Left renal cortex interstitium (tissue), 4 donors: ENCODE measurements at places on chromosomes 16 and 17.

DNA sequence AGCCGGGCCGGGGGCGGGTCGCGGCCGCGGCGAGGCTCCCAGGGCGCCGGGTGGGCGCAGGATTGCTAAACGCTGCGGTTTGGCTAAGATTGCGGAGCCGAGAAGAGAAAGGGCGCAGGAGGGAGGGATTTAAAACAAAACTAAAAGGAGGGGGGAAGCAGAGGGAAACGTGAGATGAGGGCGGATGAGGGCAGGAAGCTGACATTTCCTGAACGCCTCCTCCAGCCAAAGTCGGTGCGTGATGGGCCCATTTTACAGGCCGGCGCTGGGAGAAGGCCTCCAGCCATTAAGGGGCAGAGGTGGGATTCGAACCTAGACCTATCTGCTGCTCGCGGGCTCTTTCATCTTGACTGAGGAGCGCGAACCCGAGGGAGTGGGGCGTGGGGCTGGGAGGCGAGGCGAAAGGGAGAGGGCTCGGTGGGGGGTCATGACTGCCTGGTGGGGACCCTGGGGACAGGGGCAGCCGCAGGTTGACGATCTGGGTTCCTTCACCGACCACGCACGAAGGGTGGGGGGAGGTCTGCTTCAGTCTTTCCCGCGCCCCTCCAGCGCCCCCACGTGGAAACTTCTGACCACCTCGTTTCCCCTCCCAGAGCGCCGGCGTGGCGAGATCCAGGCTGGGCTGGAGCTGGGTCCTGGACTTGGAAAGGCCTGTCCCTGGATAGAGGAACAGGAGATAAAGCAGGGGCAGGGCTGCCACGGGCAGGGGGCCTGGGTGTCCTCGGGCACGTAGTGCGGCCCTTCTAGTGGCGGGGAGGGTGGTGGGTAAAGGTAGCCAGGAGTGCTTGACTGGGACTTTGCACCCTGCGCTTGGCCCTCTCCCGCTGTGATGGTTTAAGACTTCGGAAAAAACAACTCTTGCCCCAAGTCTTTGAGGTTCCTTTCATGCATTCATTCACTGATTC lies 3.8 kb upstream of the TAC4 start:
- no peak for DNase-seq

DNA sequence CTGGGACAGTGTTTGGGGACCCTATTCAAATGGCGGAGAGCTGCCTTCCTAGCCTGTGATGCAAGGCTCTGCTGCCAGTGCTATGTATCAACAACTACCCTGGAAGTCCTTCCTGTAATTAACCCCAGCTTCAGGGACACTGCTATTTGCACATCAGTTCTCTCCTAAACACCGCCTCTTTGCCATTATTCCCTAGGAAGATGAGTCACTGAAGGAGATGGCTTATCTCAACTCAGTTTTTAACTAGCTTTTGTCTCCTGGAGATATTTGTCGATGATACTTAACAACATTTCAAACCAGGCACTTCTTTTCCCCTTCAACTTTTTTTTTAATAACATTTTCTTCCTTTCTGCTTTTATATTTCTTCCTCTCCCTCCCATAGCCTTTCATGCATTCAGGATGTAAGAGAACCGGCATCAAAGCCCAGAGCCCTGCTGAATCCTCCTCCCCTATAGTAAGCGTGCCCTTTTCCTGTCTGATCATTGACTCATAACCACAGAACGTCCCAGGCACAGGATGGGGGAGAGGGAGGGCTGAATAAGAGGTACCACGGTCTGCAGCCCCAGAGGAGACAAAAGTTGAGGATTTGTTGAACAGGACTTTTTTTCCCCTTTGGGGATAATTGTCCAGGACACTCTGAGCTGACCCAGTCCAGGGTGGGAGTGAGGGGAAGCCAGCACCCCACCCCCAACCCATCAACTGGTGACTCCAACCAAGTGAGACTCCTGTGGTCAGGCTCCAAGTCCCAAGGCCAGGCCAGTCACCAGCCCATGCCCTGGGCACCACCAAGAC lies 387.8 kb upstream of the SALL1 start:
- DNase-seq: no peak

DNA sequence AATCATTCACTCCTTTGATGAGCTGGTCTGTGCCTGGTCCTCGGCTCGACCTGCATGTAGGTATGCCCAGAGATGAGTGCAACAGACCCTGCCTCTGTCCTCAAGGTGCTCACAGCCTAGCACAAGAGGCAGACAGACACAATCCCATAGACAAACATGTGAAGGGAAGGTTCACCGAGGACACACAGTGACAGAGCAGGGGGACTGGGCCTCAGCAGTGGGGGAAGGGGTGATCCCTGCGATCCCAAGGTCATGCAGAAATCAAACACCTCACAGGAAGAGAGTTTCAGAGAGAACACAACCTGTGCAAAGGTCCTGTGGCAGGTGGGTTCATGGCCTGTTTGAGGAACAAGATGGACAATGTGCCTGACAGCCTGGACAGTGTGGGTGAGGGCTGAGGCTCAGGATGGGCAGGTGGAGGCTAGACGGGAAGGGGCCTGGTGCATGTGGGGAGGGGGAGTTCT lies 4.2 kb upstream of the VASN start:
- no peak for DNase-seq

GRCh38 chr17:77318491-77319210 lies 177.9 kb downstream of the SEC14L1 start:
- DNase-seq: no peak

GRCh38 chr16:51407921-51408320 lies 256.9 kb upstream of the SALL1 start:
- no peak for DNase-seq

GRCh38 chr16:68179855-68180254 lies 56.1 kb downstream of the ESRP2 start:
- DNase-seq: no peak

- DNase-seq: no peak
These were observed 74.5 kb upstream of the METRNL start for GRCh38 chr17:83004791-83005380.

GRCh38 chr17:13346996-13347762 lies 254.6 kb downstream of the HS3ST3A1 start:
- DNase-seq: no peak
